Right ventricle myocardium superior (tissue), 1 donor: ENCODE measurements at places on chromosomes 6 and 20.

GRCh38 chr6:136607932-136608772 lies 57.9 kb upstream of the MAP7 start:
- DNase-seq, result peak; percentile 46

- no peak for DNase-seq
Measured at GRCh38 chr6:37807656-37808055, 11.9 kb upstream of the ZFAND3 start.

- DNase-seq, result no peak
Measured at GRCh38 chr20:4694076-4694475, 27.6 kb upstream of the PRND start.

DNA sequence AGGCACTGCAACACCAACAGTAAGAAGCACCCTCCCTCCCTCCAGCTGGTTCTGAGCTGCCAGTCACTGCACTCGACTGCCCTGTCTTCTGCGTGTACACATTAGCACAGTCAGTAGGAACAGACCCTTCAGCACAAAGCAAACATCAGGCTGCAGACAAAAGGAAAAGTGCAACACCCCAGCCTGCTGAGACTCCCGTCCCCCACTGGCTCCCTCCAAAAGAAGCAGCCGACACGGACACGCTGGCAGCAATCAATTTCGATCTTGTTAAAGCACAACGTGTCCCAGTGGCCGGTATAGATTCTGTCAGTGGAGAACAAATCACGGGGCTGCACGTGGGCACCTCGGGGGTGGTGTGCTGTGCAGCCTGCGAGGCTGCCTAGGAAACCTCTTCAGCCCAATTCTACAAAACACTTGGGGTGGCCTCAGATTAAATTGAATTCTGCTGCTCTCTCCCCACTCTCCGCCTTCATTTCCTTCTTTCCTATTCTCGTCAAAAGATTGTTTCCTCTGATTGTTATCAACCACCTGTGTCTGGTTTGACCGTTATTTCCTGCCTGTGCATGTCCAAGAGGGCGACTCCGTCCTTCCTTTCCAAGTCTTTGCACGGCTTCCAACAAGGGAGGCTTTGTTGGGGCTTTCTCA lies 38.7 kb downstream of the TRAF3IP2 start:
- DNase-seq, result no peak
